ENCODE measurements at places on chromosomes 4 and X.

GRCh38 chrX:32987142-32987541 is 224.2 kb downstream of the DMD start:
- no peaks in the 10 kb centered on the region for H3K36me3 ChIP-seq
- no peaks in the 10 kb centered on the region for H3K4me1 ChIP-seq
- H3K27ac ChIP-seq = no peak overlapping the region
- H3K27me3 ChIP-seq = no peaks in the 10 kb centered on the region

- H3K4me3 ChIP-seq = no peak overlapping the region
- H3K36me3 ChIP-seq = no peaks in the 10 kb centered on the region
- H3K27me3 ChIP-seq = peaks cover 9% of the 10 kb centered on the region
- DNase-seq = no peak
- no peak overlapping the region for H3K27ac ChIP-seq
Measured at GRCh38 chrX:102558607-102559006, 40.7 kb upstream of the ARMCX5 start.

DNA sequence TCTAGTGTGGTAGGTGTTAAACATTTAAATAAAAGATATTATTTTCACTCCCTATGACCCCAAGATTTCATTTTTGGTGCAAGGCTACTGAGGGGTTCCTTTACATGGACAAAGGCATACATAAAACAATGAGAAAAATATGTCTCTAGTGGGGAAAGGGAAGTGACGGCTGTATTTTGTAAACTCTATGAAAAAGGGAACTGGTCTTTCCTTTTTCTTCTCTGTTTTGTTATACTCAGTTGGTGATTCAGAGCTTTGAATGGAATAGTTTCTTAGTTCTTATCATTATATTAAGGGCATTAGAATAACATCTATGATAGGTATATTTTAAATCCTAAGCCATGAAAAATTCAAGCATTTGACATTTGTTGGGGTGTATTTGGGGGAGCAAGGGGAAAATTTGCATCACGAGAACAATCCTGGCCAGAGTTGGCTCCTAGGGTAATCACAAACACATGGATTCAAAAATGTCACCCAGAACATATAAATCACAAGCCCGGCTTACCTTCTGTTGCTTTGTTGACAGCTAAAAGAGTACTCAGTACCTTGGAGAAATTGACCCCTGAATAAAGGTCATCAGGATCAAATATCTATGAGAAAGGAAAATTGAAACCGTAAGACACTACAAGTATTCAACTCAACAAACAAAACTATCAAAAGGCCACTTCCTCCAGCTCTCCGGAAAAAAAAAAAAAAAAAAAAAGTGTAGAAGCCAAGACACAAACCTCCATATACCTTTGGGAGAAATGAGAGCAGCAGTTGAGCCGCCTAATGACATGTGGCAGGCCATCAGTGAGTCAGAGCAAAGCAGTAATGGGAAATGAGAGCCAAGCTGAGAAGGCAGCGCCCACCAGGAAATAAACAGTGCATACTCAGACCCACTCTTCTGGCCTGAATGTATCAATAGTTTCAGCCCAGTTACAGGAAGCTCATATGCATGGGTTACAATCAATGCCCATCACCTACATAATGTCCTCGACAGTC is 33.4 kb downstream of the ARHGEF6 start:
- DNase-seq = no peak
- H3K36me3 ChIP-seq = peaks cover 4% of the 10 kb centered on the region
- H3K27me3 ChIP-seq = no peaks in the 10 kb centered on the region
- H3K4me1 ChIP-seq = peaks cover 63% of the 10 kb centered on the region
- H3K4me3 ChIP-seq = peak overlapping the region; percentile 72

- no peak overlapping the region for H3K27ac ChIP-seq
- H3K4me3 ChIP-seq = no peak overlapping the region
- H3K36me3 ChIP-seq = no peaks in the 10 kb centered on the region
- no peak for DNase-seq
Measured at GRCh38 chr4:28879178-28879577, 1841.0 kb upstream of the PCDH7 start.

DNA sequence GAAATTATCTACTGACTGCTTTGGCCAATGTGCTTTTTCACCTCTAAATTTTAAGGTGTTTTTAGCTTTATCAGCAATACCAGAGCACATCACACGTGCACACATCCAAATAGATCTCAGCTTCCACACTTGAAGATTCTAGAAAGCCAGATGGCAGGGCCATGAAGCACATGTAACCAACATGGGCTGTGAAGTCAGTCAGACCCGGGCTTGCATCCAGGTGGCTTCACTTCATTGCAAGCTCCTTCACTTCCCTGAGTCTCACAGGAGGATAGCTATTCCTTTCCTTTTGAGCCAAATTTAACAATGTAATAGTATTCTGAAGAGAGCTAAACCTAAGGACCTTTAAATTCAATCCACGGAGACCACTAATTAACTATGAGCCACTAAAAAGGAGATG is 86.5 kb downstream of the SH3RF1 start:
- peaks cover 5% of the 10 kb centered on the region for H3K4me1 ChIP-seq
- no peak overlapping the region for H3K4me3 ChIP-seq
- no peak overlapping the region for H3K27ac ChIP-seq
- DNase-seq = no peak
- H3K36me3 ChIP-seq = no peaks in the 10 kb centered on the region

GRCh38 chrX:153928846-153929245 is 2.8 kb upstream of the ARHGAP4 start:
- peak overlapping the region; percentile 89 for H3K4me3 ChIP-seq
- H3K27ac ChIP-seq = peak overlapping the region; percentile 70
- H3K27me3 ChIP-seq = no peaks in the 10 kb centered on the region
- peaks cover 14% of the 10 kb centered on the region for H3K36me3 ChIP-seq
- peaks cover 40% of the 10 kb centered on the region for H3K4me1 ChIP-seq

DNA sequence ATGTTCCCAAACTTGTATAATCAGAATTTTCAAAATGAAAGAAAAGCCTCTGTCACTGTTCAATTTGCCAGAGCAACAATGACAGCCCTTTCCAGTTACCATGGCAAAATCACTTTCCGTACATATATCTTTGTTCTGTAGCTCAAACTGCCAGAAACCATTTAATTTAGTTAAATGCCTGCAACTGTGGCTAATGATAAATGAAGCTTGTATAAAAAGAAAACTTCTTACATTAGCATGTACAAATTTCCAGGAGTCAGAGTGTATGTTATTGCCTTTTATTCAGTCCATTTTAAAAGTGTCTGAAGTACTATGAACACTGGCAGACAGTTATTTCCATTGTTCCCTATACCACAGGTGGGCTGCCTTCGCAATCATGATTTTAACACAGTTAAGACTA is 30.3 kb downstream of the ARAP2 start:
- no peak overlapping the region for H3K4me3 ChIP-seq
- H3K4me1 ChIP-seq = peaks cover 31% of the 10 kb centered on the region
- no peaks in the 10 kb centered on the region for H3K27me3 ChIP-seq

DNA sequence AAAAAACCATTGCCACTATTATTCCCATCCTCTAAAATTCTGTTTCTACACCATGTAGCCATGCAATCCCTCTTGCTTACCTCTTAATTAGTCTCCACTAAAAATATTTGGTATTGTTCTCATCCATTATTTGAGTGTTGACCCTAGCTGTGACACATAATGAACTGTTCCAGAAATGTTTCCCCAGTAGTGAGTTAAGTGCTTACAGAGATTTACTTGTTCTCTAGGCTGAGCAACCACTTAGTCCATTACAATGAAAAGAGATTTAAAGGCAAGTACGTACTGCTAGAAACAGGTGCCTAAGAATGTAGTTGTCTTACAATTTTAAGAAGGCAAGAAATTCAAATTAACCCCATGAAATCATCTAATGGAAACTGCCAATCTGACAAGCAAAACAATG is 112.7 kb upstream of the PTPN13 start:
- H3K4me1 ChIP-seq = no peaks in the 10 kb centered on the region
- no peak overlapping the region for H3K27ac ChIP-seq
- no peak overlapping the region for H3K4me3 ChIP-seq
- no peaks in the 10 kb centered on the region for H3K27me3 ChIP-seq

DNA sequence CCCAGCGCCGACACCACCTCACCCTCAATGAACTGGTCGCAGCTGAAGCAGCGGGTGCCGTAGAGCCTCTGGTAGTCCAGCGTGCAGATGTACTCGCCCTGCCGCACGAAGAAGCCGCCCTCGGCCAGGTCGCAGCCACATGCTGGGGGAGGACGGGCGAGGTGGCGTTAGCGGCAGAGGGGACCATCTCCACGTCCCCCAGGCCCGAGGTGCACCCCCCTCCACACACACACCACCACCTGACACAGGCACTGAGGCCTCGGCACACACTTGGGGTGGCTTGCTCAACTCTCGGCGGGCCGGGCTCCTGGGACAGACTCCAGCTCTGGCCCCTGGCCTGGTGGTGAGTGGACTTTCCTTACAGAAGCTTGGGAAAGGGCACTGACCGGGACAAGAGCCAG is 61.5 kb downstream of the ABLIM2 start:
- no peak overlapping the region for H3K27ac ChIP-seq
- DNase-seq = no peak
- no peak overlapping the region for H3K4me3 ChIP-seq
- no peaks in the 10 kb centered on the region for H3K27me3 ChIP-seq

DNA sequence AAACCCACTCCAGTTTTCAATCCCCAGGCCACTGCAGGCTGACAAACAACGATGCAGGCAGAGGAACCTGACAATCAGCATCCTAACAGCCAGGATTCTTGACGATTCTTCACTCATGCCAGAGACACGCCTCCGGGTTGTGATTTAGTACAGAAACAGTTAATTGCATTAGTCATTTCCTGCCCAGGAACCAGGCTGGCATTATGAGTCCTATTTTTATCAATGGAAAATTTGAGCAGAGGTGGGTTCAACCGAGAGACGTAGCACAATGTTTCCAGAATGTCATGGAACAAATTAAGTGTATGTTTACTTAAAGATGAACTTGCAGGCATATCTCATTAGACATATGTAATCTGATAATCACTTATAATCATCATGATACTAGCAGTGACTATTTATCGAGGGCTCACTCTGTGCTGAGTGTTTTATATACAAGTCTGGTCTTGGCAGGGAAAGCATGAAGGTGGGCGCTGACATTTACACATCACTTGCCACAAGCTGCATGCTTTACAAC is 159.7 kb downstream of the NSUN7 start:
- peak overlapping the region; percentile 91 for H3K27ac ChIP-seq
- peak; percentile 50 for DNase-seq
- no peaks in the 10 kb centered on the region for H3K27me3 ChIP-seq

DNA sequence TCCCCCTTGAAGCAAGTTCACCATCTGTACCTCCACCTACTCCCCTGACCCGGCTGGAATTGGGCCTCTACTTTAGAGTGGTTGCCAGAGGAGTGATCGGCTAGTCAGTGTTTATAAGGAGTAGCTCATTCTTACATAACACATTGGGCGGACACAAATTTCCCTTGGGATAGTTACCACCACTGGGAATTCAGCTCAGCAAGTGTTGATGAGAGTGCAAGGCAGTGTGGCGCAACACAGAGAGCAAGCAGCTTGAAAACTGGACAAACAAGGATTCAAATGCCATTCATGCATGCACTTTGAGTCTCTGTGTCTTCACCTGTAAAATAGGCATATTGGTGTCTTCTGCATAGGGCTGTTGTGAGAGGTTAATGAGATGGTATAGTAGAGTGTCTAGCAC is 92.7 kb downstream of the STK32B start:
- H3K27me3 ChIP-seq = no peaks in the 10 kb centered on the region
- no peaks in the 10 kb centered on the region for H3K36me3 ChIP-seq
- no peak for DNase-seq
- H3K4me1 ChIP-seq = no peaks in the 10 kb centered on the region
- no peak overlapping the region for H3K27ac ChIP-seq
- no peak overlapping the region for H3K4me3 ChIP-seq

- H3K27me3 ChIP-seq = peaks cover 24% of the 10 kb centered on the region
- no peak overlapping the region for H3K4me3 ChIP-seq
- DNase-seq = no peak
- H3K4me1 ChIP-seq = no peaks in the 10 kb centered on the region
- H3K36me3 ChIP-seq = no peaks in the 10 kb centered on the region
Measured at GRCh38 chr4:169826634-169827187, 69.0 kb upstream of the HPF1 start.

DNA sequence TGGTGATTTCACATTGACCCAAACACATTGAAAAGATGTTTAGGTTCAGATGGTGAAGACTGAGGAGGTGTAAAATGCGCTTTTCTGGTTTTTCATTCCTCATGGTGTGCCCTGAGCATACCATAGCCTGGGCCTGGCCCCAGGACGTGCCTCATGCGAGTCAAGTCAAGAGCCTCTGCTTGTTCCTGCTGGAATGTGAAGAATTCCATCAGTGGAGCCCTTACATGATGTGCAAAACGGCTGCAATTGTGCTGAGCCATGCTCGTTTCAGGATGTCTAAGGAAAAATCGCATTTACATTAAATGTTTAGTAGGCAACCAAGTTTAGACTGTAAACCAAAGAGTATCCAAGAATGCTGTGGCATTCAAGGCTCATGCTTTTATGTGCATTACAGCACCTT is 34.9 kb downstream of the GYG2 start:
- no peak for DNase-seq
- H3K27me3 ChIP-seq = peaks cover 30% of the 10 kb centered on the region
- H3K27ac ChIP-seq = no peak overlapping the region

DNA sequence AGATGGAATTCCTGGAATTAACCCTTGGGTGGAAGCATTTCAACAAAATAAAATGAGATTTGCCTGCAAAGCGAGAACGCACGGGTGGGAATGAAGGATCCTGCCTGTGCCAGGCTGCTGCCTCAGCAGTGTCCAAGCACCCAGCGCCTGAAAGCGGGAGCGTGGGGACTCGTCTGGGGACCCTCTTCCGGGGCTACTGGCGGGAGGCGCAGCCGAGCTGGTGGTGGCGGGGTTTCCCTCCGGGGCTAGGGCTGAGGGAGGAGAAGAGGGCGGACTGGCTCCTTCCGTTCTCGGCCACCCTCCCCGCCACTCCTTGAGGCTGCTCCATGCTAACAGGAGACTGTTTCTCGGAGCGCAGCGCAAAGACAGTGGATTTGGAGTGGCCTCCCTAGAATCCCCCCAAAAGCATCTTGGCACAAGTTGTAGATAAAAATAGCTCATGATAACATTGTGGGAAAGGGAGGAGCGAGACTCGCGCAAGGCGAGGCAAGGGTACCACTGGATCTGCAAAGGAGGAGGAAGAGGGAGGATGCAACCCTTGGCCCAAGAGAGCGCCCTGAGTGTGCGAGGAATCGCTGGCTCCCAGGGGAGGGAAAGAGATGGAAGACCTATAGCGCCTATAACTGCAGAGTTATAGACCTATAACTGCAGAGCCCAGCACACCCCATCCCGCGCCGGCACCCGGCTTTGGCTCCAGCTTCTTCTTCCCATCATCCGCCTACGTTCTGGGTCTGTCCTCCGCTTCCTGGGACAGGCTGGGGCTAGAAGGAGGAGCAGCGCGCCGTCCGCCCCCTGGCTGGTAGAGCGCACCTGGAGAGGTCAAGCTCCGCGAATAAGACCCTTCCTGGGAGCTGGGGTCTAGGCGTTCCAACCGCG is 1.3 kb downstream of the HS3ST1 start:
- H3K36me3 ChIP-seq = peaks cover 7% of the 10 kb centered on the region
- H3K4me3 ChIP-seq = peak overlapping the region; percentile 99

- H3K27ac ChIP-seq = no peak overlapping the region
- peaks cover 14% of the 10 kb centered on the region for H3K27me3 ChIP-seq
- no peak overlapping the region for H3K4me3 ChIP-seq
- no peaks in the 10 kb centered on the region for H3K4me1 ChIP-seq
- no peaks in the 10 kb centered on the region for H3K36me3 ChIP-seq
Measured at GRCh38 chrX:110454336-110454735, 95.7 kb downstream of the RTL9 start.

- H3K4me1 ChIP-seq = no peaks in the 10 kb centered on the region
- H3K27ac ChIP-seq = no peak overlapping the region
- no peak overlapping the region for H3K4me3 ChIP-seq
- no peak for DNase-seq
- no peaks in the 10 kb centered on the region for H3K36me3 ChIP-seq
Measured at GRCh38 chrX:18129690-18130089, 91.0 kb downstream of the BEND2 start.
